NCI-H1417 (cell line): ENCODE measurements at places on chromosomes 5 and 9.

DNA sequence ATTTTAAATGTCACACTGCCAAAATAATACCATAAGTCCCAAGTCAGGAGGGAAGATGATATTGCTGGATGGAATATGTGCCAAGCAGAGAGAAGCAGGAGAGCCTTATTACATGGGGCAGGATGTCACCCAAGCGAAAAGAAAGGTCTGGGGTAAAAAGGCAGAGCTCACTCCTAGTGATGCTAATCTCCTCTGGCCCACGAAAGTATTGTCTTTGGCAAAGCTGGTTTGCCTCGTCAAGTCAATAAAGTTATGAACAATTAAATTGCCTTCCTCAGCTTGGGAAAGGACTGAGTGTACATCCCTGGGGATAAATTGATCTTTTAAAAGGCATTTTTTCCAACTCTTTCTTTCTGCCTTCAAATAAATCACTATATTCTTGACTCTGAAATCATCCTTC is 220.6 kb downstream of the DMAC1 start:
- DNase-seq = no peak

GRCh38 chr5:39014561-39014960 is 59.6 kb downstream of the RICTOR start:
- no peak for DNase-seq

DNA sequence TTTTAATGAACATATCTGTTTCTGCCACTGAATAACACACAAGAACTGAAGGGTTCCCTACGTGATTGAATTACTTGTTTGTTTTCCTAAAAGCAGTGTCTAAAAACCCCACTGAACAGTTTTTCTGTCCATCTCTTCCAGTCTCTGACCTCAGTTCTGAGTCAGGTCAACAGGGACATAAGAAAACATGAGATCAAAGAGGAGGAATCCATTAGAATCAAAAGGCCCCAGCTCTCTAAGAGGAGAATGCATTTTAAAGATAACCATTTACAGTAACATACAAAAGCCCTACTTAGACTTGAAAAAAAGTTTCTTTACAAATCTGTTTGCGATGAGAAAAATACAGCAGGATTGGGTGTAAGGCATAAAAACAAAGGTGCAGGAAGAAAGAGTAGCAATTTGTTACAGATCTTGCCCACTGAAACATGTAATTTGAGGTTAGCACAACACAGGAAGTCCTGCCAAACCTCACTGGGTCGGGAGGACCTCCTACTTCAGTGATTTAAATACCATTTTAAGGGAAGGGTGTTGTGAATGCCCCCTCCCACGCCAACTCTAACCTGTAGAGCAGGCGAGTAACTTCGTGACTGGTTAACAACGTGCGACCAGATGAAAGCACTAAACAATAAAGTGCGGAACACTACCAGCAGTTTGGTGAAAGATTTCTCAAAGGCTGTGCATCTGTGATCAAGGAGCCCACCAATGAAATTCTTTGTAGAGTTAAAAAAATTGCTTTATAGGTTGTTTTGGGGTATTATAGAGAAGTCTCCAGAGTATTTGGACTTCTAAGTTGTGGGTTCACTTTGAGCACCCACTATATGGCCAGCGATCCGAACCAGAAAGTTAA is 1.3 kb downstream of the QSOX2 start:
- DNase-seq = no peak

DNA sequence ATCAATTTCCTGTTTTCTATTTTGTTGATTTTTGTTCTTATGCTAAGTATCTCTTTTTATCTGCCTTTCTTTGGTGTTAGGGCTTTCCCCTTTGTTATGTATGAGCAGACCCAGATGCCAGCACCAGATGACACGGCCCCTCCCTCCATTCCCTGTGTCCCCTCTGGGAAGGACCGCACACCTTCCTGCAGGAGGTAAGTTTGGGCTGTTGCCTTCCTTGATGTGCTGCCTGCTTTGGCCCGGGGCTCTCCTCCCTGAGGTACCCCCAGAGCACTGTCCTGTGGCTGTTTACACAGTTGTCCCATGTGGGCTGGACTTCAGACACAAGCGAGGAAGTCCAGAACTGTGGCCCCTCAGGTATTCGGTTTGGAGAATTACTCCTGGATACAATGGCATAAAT is 343.8 kb upstream of the IRX1 start:
- DNase-seq = no peak

DNA sequence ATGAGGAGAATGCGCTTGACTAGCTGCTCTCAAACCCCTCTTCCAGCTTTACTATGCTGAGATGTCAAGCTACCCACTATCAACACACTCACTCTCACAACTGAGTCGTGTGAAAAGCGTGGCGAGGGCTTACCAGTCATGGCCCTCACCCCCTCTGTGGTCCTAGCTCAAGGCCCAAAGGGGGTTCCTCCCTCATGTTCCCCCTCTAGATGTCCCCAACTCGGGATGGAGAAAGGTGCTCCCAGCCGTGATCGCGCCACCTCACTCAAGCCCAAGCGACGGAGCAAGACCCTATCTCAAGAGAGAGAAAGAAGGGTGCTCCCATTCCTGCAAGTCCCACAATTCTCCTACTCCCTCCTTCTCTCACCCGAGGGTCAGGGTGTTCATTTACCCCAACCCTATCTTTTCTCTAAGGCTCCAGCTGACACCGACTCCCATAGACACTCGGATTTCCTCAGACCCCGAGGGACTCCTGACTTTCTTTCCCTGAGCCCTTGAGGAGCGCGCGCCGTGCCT is 559 bp downstream of the SLC38A9 start:
- no peak for DNase-seq

- peak; percentile 56 for DNase-seq
These were observed 51.2 kb upstream of the TESK1 start for GRCh38 chr9:35553670-35554543.

- DNase-seq = no peak
These were observed 16.5 kb upstream of the ISCA1 start for GRCh38 chr9:86298873-86299272.

DNA sequence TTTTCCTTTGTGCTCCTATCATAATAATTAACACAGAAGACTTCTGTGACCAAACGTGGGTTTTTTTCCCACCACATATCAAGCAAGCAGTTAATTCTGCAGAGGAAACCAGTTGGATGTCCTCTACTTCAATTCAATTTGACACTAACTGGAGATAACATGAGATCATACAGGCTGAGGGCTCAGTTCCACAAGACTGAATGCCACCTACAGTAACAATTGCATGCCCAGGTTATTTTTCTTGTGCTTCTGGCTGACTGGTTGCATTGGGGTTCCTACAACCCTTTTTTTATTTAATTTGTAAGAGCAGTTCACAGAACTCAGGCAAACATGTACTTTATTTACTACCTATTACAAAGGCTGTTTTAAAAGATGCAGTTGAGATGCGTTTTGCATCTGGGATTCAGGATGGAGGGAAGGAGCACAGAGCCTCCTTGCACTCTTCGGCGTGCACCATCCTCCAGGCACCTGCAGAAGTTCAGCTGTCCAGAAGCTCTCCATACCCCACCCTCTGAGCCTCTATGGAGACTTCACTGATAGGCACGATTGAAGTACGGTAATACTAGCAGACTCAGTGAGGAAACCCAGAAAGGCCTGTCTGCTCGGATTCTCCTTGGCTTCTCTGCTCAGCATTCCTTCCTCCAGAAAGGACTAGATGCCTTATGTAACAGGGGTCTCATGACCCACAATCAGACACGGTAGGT is 425.2 kb upstream of the CDH9 start:
- no peak for DNase-seq

DNA sequence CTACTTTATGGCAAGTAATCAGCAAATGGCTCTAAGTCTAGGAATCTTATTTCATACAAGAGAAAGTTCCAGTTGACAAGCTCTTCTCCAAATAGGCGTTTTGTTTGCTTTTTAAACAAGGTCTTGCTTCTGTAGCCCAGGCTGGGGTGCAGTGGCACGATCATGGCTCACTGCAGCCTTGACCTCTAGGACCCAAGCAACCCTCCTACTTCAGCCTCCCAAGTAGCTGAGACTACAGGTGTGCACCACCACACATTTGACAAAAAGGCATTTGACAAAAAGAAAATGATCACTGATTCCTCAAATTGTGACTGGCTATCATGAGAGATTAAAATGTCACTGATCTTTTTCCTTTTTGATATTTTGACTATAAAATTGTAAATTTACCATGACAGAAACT is 31.8 kb downstream of the NR6A1 start:
- DNase-seq = no peak

DNA sequence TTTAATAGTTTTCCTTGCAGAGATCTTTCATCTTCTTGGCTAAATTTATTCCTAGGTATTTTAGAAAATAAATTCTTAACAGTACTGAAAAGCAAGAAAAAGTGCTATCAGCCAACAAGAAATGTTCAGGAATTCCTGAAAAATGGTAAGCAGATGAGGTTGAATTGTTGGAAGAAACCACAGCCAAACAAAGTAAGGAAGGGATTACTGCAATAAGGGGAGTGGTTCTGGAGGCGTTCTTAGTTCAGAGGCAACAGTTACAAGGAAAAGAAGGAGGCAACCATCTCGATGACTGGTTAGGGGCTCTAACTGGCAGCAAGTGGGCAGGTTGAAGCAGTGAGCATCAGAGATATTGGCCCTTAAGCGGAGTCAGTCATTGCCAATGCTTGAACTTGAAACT is 12.8 kb upstream of the OR13J1 start:
- no peak for DNase-seq

GRCh38 chr5:178429491-178430185 is 160.6 kb downstream of the COL23A1 start:
- DNase-seq = no peak

- no peak for DNase-seq
These were observed 5.8 kb downstream of the TRUB2 start for GRCh38 chr9:128316421-128316820.

- no peak for DNase-seq
These were observed 10.3 kb downstream of the VDAC1 start for GRCh38 chr5:133994297-133994989.

- peak; percentile 35 for DNase-seq
These were observed 49.2 kb downstream of the ANXA1 start for GRCh38 chr9:73200694-73201452.

- DNase-seq = no peak
These were observed 102.9 kb downstream of the GCNT1 start for GRCh38 chr9:76561900-76562299.

GRCh38 chr5:60482301-60482700 is 217.7 kb downstream of the DEPDC1B start:
- DNase-seq = no peak

DNA sequence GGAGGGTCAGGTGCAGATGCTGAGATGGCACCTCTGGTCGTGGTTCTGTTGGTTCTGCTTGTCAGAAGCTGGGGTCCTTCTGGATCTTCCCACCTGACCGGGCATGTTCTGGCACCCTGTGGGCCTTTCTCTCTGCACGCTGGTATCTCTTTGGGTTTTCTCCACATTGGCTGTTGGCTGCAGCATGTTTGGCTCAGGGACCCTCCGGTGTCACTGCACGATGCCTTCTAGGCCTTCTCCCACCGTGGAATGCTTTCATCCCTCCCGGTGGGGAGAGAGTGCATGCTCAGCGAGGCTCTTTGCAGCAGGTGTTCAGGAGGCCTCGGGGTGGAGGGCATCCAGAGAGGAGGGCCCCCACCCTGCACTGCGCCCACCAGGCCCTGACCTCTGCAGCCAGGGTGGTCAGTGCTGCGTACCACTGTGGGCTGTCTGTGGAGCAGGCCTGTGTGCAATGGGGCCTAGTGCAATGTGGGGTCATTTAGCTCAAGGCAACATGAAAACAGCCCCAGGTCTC is 119.4 kb downstream of the WNK2 start:
- DNase-seq = no peak

DNA sequence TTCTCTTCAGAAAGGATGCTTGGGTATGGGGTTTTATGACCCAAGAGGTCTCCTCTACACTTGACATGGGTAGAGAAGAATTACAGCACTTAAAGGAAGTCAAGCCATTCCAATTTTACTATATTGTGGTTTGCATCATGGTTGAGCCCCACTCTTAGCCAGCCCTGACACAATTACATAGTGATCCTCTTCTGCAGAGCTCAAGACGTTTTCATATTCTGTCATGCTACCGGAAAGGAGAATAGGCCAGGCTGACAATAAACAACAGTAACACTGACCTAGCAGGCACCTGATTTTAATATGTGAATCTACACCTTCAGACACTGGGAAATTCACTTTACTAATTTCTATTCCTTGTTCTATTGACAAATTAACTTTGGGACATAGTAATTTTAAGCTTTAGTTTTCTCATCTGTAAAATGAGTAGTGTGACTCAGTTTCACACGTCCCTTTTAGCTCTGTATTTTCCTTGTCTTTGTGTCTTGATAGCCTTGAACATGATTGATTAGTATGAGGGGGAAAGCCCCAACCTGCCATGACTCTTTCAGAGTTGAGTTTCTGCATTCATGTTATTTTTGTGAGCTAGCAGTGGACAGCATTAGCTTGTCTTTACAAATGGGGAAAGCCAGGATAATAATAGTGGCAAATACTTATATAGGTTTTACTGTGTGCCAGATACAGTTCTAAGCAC is 83.8 kb downstream of the SV2C start:
- no peak for DNase-seq

DNA sequence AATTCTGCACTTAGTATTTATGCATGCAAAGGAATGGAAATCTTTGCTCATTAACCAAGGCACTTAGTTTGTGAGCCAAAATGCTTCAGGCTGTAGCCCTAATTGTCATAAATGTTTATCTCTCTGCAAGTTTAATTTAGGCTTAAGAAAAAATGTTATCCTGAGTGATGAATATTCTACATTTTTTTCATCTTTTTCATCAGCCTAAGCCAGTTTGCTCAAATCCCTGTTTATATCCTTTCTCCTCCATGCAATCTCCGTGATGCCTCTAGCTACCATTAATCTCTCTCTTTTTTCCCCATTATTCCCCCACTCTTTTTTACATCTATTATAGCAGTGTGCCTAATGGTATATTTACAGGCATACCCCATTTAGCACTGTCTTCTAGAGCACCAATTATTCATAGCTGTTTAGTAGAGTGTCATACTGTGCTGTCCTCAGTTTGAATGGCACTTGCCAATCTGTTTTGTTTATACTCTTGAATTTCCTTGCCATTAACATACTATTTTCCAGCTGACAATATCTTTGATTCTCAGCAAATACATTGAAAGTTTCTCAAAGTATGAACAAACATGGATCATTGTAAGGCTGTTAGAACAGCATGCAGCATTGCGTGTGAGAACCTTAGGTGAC is 1457.0 kb downstream of the MAT2B start:
- peak; percentile 1 for DNase-seq

DNA sequence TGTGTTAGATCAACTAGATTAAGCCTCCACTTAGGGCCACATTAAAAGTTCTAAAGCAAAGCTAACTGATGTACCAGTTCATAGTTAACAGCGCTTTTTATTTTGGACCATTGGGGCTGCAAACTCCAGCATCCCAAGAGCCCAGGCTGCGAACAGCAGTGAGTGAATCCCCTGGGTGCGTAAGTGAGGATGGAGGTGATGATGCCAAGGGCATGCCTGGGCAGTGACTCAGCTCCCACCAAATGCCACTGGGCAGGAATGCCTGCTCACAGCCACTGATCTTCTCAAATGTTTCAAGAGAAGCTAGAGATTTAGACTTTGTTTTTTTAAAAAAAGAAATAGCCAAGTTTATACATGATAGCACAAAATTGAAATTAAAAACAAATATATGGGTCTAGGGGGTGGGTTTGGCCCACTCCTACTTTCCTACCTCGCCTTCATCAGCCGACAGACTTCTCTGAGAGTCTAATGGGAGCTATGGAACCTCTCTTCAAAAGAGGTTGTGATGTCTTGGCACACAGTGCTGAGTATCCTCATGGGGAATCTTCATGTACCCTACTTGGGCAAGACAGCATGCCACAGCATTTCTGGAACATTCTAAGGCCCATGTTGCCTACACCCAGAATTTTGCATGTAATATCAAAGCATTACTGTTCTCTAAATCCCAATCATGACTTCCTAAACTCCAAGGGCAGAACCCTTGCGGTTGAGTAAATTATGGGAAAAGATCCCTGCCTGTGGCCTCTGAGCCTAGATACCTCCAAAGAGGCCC is 398.1 kb downstream of the EBF1 start:
- no peak for DNase-seq

GRCh38 chr9:99866398-99866797 is 40.1 kb upstream of the STX17 start:
- DNase-seq = no peak
